Activated effector memory CD4-positive, alpha-beta T cell treated with Interleukin-2 at 50 U/mL for 16 hours (primary cell): ENCODE measurements at places on chromosomes 2 and 18.

DNA sequence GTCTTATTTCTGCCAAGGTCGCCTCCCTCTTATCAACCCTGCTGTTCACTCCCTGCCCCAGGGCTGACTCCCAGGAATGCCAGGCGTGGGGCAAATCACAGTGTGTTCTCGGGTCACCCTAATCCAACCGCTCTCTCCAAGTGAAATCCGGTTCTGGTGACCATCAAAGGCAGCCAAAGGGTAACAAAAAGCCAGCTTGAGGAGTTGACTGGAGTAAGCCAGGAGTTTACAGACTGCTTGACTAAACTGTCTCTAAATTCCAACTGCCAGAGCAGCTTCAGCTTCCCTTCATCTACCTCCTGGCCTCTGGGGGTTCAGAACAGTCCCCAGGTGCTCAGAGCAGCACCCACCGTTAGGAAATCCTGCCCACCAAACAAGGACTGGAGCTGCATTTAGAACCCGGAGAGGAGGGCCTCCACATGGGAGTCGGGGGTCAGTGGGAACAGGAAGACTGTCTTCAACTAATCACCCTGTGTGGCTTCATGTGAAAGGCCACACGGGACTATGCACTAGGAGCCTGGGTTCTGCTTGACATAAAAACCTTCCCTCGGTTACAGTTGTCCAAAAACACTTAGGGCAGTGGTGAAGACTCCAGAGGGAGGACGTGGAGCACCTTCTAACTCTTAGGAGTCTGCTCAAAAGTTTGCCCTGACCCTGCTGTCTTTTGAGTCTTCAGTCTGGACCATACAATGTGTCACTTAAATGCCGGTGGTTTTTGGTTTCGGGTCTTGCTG lies 24.2 kb upstream of the MCFD2 start:
- no peak for DNase-seq

DNA sequence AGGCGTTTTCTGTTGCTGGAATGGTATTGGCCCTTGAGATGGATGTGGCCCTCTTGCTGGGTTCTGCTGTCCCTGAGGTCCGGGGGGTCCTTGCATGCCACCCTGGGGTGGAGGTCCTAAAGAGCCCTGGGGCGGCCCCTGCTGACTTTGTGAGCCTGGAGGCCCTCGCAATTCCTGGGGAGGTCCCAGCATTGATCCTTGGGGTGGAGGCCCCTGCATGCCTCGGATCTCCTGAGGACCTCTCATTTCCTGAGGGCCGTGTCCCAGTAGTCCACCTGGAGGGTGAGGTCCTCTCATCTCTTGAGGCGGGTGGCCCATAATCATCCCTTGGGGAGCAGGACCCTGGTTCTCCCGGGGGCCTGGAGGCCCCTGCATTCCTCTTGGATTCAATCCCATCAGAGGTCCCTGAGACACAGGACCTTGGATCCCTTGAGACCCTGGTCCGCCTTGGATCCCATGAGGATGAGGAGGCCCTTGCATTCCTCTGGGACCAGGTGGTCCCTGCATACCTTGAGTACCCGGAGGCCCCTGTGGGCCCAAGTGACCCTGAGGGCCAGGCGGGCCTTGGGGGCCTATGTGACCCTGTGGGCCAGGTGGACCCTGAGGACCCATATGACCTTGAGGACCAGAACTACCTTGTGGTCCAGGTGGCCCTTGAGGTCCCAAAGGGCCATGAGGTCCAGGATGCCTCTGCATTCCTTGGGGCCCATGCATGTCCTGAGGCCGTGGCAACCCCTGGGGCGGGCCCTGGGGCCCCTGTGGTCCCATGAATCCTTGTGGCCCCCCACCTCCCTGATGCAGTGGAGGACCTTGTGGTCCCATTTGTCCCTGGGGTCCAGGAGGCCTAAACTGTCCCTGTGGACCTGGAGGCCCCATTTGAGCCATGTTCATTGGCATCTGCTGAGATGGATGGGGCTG lies 18.3 kb downstream of the SFT2D3 start:
- no peak for DNase-seq

GRCh38 chr2:149164296-149164695 lies 125.8 kb downstream of the LYPD6B start:
- DNase-seq, result no peak

GRCh38 chr2:128445523-128445900 lies 126.8 kb upstream of the HS6ST1 start:
- DNase-seq, result no peak

- no peak for DNase-seq
Measured at GRCh38 chr18:63705401-63705800, 2.6 kb downstream of the SERPINB11 start.

GRCh38 chr2:235567842-235568241 lies 74.0 kb downstream of the AGAP1 start:
- no peak for DNase-seq

DNA sequence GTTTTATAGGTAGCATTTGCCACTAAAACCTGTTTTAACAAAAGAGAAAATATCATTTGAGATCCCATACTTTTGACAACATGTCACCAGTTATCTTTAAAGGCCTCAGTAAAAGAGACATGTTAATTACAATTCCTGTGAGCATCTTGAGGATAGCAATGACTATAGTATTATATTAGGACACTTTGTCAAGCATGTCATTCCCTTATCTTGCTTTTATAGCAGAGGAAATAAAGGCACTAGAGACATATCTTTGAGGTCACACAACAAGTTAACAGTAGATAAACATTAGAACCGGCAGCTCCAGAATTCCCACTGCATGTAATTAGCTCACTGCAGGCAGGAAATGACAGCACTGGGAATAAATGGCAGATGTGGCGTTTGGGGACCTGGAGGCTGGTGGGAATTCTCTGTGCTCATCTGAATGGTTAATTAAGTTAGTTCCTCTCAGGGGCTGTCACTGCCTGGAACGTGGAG lies 25.9 kb downstream of the LYPD6B start:
- no peak for DNase-seq
